Left colon (tissue), 2 donors: ENCODE measurements at places on chromosomes 4 and X. TPM values are rescaled to one million over a fixed set of nuclear protein-coding genes. Genes with fewer than 3 reads are reported as not detected.

Gene P2RY10
- total RNA-seq, result 0.85 TPM

Gene CXCL11
- total RNA-seq, result 0.46 TPM

Gene PLS3
- total RNA-seq, result 21.2 TPM

Gene FATE1
- total RNA-seq, result not detected

Gene KLF8
- 3.8 TPM for total RNA-seq

Gene CCSER1
- 22.7 TPM for total RNA-seq

Gene HADH
- total RNA-seq, result 145 TPM

Gene NXF2B
- not detected for total RNA-seq

Gene CTAG2
- total RNA-seq, result not detected

Gene ADGRG4
- total RNA-seq, result 0.17 TPM

Gene TEX13B
- not detected for total RNA-seq

Gene ATP2B3
- total RNA-seq, result 0.21 TPM

Gene SRPX
- total RNA-seq, result 11.9 TPM

Gene TCEAL9
- total RNA-seq, result 25.6 TPM

Gene GK
- 58.9 TPM for total RNA-seq

Gene NAT8L
- 0.06 TPM for total RNA-seq

Gene LIMCH1
- 7.2 TPM for total RNA-seq

Gene SERTM2
- not detected for total RNA-seq

Gene DMP1
- total RNA-seq, result not detected
